ENCODE measurements at places on chromosomes 4 and X. TPM values are rescaled to one million over a fixed set of nuclear protein-coding genes. Genes with fewer than 3 reads are reported as not detected.

GRCh38 chr4:152528060-152528459 lies 7.8 kb downstream of the FBXW7 start:
- DNase-seq: no peak

- no peak for DNase-seq
Observed at GRCh38 chr4:90445380-90445779, 318.2 kb downstream of the CCSER1 start.

- DNase-seq: no peak
Observed at GRCh38 chrX:29066516-29066915, 479.3 kb downstream of the IL1RAPL1 start.

DNA sequence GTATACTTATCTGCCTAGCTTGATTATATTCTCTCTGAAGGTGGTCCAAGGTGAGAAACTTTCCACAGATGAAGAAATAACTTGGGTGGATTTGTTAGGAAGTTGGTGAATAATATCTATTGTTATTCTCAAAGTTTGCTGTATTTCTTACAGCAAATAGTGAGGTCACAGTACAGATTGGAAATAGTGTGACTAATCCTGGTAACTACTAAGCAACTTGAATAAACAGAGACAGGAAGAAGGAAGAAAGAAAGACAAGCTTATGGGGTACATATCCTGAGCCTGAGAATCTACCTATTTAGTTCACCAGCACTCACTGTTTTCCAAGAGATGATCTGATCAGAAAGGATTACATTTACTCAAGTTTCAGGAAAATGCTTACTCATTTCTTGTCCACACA lies 1416.1 kb downstream of the RPA4 start:
- no peak for DNase-seq

- no peak for DNase-seq
Observed at GRCh38 chr4:13635286-13635799, 7.8 kb upstream of the BOD1L1 start.

GRCh38 chrX:87434618-87435017 lies 83.0 kb upstream of the KLHL4 start:
- DNase-seq: no peak

GRCh38 chr4:173038192-173038896 lies 130.3 kb upstream of the GALNT7 start:
- DNase-seq: no peak

DNA sequence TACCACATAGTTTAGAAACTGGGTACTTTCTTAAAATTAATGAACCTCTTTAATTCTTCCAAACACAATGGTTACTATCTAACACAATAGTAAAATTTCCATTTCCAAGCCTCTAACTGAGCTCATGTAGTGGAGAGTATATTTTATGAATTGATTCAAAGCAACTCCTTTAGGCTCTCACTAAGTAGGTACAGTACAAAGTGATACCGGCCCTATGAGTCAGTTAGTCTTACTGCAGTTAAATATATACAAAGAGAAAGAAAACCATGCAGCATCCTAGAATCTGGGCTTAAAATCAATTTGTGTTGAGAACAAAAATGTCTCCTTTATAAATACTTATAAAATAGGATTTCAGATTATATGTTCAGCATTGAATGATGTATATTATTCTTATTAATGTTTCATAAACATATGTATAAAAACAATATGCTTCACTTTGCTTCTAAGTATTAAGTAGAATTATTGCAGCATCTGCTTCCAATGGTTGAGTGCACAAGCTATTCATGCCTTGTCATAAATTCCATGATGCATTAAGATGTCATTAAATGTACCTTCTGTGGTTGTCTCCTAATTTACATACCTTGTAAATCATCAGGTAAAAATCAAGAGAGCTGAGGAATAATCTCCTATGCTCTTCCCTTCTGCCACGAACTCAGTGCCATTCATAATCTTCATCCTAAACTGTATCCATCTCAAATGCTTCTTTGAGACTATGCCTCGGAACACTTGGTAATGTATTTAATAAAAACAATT lies 1037.8 kb downstream of the STPG2 start:
- DNase-seq: no peak

GRCh38 chr4:155143512-155143911 lies 64.9 kb upstream of the NPY2R start:
- no peak for DNase-seq

DNA sequence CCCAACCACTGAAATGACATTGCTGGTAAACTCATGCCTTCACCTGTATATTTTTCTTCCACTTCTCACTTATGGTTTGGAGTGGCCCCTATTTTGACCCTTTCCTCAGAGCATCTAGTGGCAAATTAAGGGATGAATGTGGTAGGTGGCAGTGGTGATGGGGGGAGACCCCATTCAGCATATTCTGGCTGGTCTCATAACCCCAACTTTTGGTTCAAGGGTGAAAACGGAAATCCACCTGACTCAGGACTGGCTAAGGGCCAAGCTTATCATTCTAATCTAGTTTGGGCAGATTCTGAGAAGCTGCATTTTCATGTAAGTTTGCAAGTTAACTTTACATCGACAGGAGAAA lies 47.0 kb upstream of the NSUN7 start:
- DNase-seq: no peak

- no peak for DNase-seq
Observed at GRCh38 chrX:153307276-153308178, 14.0 kb downstream of the PNMA6F start.

DNA sequence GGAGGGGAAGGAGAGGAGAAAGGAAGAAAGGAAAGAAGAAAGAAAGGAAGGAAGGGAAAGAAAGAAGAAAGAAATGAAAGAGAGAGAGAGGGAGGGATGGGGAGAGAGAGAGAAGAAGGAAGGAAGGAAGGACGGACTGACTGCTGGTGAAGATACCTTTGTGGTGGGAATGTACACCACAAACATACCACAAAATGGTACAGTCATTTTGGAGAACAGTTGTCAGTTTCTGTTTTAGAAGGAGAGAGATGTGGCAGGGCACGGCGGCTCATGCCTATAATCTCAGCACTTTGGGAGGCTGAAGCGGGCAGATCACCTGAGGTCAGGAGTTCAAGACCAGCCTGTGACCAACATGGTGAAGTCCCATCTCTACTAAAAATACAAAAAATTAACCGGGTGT lies 40.0 kb upstream of the SHISA3 start:
- no peak for DNase-seq

DNA sequence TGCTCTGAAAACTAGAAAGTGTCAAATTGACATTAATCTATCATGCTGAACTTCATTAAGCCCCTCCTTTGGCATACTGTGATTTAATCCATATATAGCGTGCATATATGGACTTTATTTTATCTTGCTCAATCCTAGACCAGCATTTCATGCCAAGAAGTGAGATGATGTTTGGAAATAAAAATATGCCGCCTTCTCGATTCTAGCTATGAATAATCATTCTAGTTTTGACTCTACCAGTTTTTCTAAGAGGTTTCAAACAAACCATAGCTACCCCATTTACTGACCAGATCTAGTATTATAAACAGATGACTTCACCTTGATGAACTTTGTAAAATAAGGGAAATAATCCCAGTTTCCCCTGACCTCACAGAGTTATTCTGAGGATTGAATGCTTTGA lies 95.0 kb downstream of the ARX start:
- DNase-seq: no peak

DNA sequence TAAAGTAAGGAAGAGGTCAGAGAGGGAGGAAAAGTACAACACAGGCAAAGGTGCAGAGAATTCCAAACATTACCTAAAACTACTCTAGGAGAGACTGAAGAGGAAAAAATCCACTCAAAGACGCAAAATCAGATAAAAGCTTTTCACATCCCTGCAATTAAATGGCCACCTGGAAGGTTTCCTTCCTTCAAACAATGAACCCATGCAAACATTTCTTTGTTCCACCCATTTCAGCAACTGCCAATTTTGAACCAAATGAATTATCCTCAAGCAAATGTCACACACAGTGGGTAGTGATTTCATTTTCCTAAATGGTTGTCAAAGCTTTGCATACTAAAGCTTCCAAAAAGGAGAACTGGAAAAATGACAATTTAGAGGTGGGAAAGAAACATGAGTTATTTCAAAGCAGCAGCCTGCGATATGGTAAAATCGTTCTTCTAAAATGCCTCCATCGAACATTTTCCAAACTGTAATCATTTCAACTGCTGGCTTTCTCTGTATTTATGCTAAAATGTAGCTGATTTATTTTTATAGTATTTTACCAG lies 45.0 kb downstream of the APBB2 start:
- DNase-seq: no peak

DNA sequence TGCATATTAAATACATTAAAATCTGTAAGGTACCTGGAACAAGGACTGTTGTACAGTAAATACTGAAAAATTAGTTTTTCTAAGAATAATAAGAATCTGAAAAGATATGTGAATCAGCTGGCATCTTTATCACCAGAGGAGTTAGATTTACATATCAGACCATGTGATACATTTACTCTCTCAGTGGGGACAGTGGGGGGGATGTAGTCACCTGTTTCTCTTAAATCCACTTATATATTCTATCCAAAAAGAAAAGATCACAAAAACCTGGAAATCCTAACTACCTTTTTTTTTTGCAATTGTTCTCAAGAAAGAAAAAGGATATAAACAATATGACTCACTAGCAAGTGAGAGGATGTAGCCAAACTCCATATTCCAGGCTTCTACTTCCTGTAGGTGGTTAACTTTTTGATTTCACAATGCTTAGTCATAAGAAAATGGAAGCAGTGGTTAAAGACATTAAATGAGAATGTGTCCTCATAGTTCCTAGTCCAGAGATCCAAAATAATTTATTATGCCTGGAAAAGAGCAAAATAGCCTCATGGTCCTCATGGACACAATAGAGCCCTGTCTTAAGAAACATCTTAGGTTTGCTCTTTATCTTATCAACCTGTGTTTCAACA lies 22.5 kb upstream of the MYOZ2 start:
- no peak for DNase-seq

- no peak for DNase-seq
Observed at GRCh38 chr4:158162631-158163030, 10.2 kb downstream of the GASK1B start.

GRCh38 chr4:73684097-73684496 lies 56.3 kb upstream of the CXCL8 start:
- DNase-seq: no peak

GRCh38 chrX:153970357-153971123 lies 1.1 kb downstream of the HCFC1 start:
- no peak for DNase-seq

DNA sequence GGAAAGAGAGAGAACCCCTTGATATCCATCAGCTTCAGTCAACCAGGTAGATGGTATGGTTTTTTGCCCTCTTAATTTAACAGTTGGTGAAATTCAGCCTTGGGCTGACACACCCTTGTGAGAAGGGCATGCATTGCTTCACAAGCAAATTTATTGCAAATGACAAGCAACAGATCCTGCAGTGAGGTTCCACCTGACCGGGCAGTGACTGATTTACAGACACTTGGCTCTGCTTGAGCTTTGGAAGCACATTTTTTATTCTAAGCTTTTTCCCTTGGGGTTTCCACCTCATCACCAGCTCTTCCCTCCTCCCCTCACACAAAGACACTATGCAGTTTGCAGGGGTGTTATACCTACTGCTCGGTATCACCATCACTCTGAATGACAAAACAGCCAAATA lies 28.3 kb upstream of the SERTM2 start:
- DNase-seq: no peak

GRCh38 chrX:72100824-72101351 lies 30.8 kb downstream of the RTL5 start:
- no peak for DNase-seq

DNA sequence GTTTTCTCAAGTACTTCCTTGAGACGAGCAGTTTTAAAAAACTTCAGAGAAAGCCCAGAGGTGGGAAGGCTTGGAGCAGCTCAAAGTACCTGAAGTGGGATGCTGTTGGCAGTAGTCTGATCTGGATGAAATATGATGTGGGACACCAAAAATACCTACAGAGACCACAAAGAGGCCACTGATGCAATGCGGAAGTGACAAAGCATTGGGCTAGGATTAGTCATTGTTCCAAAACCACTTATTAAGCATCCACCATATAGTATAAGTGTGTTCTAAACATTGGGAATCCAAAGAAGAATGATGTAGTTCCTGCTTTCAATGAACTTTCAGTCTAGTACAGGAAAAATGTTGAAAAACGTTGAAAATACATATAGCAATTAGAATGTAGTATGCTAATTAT lies 386.1 kb upstream of the CNKSR2 start:
- DNase-seq: no peak

DNA sequence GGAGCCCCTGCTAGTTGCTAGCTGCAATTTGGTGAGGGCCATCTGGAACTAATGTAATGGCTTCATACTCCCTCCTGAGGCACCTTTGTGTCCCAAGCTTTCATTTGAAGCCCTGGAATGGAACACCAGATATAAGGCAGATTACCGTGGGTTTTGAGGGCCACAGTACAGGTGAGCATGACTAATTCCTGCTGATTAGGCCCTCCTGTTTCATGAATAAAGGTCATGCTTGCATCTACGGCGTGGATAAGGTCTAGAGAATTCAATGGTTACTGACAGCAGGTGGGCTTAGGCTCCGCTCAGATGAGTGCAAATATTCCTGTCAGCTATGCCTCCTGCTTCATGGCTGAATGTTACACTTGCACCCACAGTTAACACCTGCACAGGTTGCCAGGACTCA lies 495.4 kb downstream of the NAP1L3 start:
- no peak for DNase-seq

- DNase-seq: peak; percentile 32
Observed at GRCh38 chr4:36256398-36256891, 12.1 kb upstream of the ARAP2 start.

DNA sequence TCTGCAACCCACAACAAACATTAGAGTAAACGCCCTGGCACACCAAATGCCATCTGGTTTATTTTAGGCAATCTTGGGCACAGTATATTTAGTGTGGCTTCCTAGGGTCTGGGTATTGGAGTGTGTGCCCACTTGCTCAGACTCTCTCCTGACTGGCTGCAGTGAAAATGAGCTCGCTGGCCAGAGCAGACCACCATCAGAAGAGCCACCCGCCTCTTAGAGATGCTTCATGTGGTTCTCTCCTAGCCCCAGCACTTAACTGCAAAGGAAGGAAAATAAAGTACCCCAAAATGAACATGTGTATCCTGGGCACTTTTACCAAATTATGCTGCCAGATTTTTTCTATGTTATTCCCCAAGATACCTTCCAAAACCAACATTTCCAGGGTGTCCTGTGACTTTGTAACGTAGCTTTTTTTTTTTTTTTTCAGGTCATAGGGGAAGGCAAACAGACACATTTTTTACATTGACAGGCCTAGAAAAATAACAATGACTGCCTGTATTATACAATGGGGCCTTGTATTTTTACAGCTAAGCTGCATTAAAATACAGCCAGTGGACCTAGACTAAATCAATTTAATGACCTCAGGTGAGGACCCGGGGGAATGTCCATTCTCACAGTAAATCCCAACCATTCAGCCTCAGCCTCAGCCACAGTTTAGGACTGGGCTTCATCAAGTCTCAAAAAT lies 193.7 kb downstream of the RASL11B start:
- DNase-seq: no peak

GRCh38 chrX:7801711-7802110 lies 41.3 kb upstream of the VCX start:
- no peak for DNase-seq

ZGRF1 gene
- total RNA-seq: 2.5 TPM

ZAR1 gene
- total RNA-seq: not detected

TGIF2LX gene
- not detected for total RNA-seq

SPP1 gene
- total RNA-seq: 246 TPM

FAM184B gene
- total RNA-seq: not detected

SYAP1 gene
- total RNA-seq: 18.2 TPM

BEX2 gene
- total RNA-seq: 2.4 TPM

AR gene
- 28.0 TPM for total RNA-seq

CFAP47 gene
- total RNA-seq: 0.05 TPM

SMIM14 gene
- total RNA-seq: 12.0 TPM

TEX11 gene
- total RNA-seq: 0.19 TPM

STATH gene
- total RNA-seq: not detected

LRCH2 gene
- total RNA-seq: 1.5 TPM
